ENCODE measurements at places on chromosomes 3 and 15.

DNA sequence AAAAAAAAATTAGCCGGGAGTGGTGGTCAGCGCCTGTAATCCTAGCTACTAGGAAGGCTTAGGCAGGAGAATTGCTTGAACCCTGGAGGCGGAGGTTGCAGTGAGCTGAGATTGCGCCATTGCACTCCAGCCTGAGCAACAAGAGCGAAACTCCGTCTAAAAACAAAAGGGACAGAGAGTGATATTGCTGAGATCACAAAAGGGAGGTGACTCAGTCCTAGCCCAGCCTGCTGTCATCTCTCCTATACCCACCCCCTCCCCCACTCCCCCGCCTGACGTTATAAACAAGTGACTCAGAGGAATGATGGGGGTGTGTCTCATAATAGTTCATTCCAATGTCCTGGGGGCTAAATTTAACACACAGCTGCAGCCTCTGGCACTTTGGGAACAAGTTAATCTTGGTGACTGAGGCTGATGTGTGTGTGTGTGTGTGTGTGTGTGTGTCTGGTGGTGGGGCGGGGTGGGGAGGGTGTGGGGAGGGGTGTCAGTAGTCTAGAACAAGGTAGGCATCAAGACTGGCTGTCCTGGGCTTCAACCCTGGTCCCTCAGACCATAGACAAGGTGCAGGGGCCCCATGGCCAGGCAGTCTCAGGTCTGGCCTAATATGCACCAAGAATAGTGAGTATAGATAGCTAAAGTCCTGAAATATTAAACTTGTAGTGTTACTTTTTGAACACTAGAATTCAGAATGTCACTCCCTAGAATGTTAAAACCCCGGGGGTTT, 1.3 kb upstream of the KLHL40 start:
- DNase-seq: no peak

GRCh38 chr3:82157952-82158351, 396.5 kb upstream of the GBE1 start:
- no peak for DNase-seq

DNA sequence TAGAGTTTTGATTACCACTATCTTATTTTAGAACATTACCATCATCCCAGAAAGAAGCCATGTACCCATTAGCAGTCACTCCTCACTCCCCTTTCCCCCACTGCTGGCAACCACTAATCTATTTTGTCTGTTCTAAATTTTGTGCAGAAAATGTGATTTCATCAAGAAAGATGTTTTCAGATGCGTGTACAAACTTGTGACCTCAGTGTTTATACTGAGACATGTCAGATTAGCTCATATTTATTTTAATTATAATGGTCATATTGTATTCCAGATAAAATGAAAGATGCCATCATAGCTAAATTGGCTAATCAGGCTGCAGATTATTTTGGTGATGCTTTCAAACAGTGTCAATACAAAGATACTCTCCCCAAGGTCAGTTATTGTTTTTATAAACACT, 27.8 kb downstream of the PDCD6IP start:
- no peak for DNase-seq

DNA sequence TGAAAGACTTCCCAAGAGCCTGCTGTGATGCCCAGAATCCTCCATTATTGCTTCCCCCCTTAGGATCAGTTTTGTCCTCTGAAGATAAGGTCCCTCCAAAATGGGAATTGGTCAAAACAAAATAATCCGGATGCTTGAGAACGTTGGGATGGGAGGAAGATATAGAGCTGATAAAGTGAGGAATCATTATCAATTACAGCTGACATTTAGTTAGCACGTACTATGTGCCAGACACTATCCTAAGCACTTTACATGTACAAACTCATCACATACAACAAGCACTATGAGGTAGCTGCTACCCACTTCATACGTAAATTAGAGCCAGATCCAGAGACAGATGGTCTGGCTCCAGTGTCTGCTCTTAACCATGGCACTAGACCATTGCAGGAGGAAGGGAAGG, 6.6 kb upstream of the RPP25 start:
- no peak for DNase-seq

DNA sequence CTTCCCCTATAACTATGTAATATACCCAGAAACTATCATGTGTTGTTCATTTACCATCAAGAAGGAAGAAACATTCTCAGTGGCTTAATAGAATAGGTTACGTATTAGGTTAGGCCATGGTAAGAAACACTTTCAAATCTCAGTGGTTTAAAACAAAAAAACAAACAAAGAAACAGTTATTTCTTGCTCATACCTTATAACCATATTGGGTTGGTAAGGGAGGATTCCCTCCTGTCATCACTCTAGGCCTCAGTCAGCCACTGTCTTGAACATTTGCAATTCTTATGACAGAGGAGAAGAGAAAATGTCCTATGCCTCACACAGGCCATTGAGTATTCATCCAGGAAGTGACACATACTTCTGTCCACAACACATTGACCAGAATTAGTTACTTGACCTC, 727.7 kb upstream of the NECTIN3 start:
- DNase-seq: no peak

Data from hypothalamus (tissue), 51 donors.